ENCODE measurements at places on chromosomes 2 and 18.

- DNase-seq: no peak
Measured at GRCh38 chr2:38600242-38600891, 2.4 kb downstream of the HNRNPLL start.

DNA sequence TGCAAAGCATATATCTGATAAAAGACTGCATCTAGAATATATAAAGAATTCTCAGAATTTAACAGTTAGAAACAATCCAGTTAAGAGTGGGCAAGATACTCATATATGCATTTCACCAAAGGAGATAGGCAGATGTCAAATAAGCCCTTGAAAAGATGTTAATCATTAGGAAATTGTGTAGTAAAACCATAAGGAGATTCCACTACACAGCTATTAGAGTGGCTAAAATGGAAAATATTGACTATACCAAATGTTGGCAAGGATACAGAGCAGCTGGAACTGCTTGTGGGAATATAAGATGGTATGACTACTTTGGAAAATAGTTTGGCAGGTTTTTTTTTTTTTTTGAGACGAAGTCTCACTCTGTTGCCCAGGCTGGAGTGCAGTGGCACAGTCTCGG, 59.5 kb downstream of the CAB39 start:
- DNase-seq: no peak

GRCh38 chr2:8551622-8552074, 130.2 kb upstream of the ID2 start:
- DNase-seq: no peak

- no peak for DNase-seq
Measured at GRCh38 chr2:120472891-120473309, 127.0 kb downstream of the INHBB start.

DNA sequence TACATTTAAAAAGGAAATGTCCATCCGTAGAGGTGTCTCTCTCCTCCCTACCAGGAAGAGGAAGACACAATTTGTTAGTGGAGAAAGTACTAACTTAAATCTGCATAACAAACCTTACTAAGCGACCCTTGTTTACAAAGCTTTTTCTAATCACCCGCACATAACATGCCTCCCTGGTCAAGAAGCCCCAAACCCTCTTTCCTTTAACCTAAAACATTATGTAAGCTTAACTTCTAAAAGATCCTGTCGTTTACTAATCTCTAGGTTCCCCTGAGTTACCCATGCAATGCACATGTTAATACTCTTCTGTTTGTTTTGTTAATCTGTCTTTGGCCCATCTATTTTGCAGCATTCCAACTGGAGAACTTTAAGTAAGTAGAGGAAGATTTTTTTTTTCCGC, 630.3 kb upstream of the NRXN1 start:
- no peak for DNase-seq

All from D721Med (cell line).